ENCODE measurements at places on chromosomes 1 and 21.

DNA sequence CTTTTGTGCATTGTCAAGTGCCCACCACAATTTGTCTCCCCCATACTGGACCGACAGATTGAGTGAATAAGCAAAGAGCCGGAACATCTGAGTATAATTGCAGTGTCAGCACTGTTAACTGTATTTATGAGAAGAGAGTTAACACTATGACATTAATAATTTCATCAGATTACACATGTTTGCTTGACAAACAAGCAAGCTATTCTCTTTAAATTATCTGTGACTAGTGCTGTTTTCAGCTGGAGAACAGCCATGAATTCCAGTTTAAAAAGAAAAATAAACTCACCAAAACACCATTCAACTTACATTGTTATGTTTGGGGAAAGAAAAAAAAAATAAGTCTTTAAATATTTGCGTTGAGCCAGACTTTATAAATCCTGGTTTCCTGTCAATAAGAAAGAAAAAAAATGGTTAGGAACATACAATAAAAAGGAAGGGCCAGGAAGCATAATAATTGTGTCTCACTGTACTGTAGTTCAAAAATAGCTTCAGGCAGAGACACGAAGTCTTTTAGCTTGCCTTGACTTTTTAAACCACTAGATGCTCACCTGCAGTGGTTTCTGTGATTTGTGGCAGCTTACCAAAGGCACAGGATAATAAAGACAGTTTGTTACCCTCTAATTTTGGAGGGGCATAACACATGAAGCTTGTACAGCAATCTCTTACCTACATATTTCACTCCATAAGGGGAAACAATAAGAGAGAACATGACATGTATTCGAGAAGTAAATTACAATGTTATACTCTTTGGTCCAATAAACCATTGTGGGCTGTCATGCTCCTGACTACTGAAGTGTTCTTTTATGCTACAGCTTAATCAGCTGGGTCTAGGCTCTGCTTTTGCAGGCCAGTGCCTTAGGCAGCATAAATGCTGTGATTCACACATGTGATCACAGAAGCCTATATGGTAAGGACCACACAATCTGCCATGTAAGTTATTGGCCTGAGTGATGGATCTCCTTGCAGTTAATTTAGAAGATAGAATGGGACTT lies 302.0 kb upstream of the ADGRL2 start:
- DNase-seq, result no peak

- DNase-seq, result no peak
Observed at GRCh38 chr1:6948416-6948815, 163.2 kb downstream of the CAMTA1 start.

GRCh38 chr21:39021478-39021832 lies 161.8 kb downstream of the PSMG1 start:
- no peak for DNase-seq

DNA sequence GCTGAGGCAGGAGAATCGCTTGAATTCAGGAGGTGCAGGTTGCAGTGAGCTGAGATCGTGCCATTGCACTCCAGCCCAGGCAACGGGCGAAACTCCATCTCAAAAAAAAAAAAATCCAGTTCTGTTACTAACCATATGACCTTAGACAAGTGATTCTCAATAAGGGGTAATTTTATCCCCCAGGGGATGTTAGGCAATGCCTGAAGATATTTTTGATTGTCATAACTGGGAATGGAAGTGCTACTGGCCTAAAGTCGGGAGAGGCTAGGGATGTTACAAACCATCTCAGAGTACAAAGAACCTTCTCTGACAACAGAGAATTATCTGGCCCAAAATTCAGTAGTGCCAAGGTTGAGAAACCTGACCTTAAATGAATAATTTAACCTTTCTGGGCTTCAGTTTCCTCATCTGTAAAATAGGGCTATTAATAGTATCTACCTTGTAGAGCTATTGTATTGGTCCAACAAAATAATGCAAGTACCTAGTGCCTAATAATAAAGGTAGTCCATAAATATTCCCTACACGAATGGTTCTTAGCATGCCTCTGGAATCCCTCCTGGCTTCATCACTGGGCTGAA lies 5.8 kb upstream of the LMNA start:
- no peak for DNase-seq

GRCh38 chr21:16407403-16408240 lies 677.8 kb downstream of the USP25 start:
- DNase-seq, result no peak

Measured in T-helper 17 cell (primary cell).